ENCODE measurements at places on chromosomes 7 and 10. TPM values are rescaled to one million over a fixed set of nuclear protein-coding genes. Genes with fewer than 3 reads are reported as not detected.

The TUBB8 gene
- polyA plus RNA-seq, result not detected

The RNF32 gene
- polyA plus RNA-seq, result 0.91 TPM

The PAXIP1 gene
- 7.7 TPM for polyA plus RNA-seq

The MYL10 gene
- not detected for polyA plus RNA-seq

The TDRD1 gene
- polyA plus RNA-seq, result 0.22 TPM

The EN2 gene
- not detected for polyA plus RNA-seq

The ARHGAP12 gene
- 23.1 TPM for polyA plus RNA-seq

The ADARB2 gene
- polyA plus RNA-seq, result not detected

The ADCYAP1R1 gene
- polyA plus RNA-seq, result not detected

The STRIP2 gene
- 1.9 TPM for polyA plus RNA-seq
